ENCODE measurements at places on chromosomes 11 and 22.
A peak's percentile ranks its signal among the peaks of the same experiment; 100 is the strongest.

DNA sequence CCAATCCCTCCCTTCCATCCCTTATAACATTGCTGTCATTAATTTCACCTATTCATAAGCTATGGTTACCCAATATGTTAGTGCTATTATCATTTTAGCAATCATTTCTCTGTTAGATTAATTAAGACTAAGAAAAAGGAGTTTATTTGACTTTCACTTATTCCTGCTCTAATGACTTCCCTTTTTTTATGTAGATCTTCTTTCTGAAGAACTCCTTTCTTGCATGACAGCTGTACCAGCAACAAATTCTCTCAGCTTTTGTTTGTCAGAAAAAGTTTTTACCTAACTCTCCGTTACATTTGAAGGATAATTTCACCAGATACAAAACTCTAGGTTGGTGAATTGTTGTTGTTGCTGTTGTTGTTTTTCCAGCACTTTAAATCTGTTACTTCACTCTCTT lies 28.6 kb upstream of the OR8B8 start:
- no peak for DNase-seq

DNA sequence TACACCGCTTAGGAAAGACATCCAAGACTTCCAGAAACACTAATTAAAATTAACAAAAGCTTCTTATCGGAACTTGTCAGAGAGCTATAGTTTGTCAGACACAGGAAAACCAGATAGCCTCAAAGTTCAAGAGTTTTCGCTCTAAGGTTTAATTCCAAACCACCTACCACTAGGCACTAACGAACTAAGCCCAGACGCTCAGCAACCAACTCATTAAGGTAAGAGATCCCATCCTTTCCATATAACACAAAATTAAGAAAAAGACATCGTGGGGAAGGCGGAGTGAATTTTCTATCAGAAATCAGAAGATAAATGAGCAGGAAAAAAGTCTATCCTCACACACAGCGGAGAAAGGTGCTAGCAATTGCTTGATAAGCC lies 382 bp downstream of the IMMP1L start:
- DNase-seq: no peak

DNA sequence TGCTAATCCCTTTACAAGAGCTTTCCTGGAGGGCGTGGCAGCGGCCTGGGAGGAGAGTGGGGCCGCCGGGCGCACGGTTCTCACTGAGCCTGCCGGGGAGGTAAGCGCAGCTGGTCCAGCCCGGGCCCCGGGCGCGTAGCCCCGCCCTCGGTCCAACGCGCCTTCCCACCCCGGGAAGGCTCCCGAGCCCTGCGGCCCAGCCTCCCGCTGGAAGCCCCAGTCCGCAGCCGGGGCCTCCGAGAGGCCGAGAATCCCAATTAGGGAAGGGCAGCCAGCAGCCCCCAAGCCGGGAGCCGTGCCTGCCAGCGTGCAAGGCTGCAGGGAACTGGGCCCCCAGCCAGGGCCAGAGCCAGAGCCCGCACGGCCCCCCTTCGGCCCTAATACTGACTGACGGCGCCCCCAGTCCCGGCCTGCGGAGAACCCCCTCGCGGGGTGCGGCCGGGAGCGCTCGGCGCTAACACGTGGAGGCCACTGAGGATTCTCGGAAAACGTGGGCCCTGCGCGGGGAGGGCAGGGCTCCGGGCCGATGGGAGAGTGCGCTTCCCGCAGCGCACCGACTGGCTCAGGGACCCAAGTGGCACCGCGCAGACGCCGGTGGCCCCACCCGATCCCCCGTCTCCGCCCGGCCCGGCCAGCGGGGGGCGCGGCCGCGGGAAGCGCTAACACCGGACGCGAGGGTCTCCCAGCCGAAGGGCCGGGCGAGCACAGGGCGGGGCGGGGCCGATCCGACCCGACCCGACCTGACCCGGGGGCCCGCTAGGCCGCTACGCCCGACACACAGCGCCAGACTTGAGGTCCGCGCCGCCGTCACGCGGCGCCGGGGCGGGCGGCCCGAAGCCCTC lies 5.7 kb downstream of the ZFTA start:
- no peak for DNase-seq

DNA sequence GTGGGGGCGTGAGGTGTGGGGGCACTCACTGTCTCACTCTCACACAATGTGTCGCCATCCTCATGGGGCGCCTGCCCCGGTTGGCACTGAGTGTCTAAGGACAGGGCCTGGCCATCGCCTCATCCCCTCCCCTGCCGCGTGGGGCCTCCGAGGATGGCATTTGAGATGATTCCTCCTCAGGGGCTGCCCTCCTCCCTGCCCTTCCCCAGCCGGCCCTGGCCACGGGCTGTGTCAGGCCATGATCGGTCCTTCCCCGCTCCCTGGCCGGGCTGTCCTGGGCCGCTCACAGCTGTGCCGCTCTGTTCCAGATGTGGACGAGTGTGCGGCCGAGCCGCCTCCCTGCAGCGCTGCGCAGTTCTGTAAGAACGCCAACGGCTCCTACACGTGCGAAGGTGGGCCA lies 4.5 kb downstream of the CRELD2 start:
- DNase-seq: no peak

DNA sequence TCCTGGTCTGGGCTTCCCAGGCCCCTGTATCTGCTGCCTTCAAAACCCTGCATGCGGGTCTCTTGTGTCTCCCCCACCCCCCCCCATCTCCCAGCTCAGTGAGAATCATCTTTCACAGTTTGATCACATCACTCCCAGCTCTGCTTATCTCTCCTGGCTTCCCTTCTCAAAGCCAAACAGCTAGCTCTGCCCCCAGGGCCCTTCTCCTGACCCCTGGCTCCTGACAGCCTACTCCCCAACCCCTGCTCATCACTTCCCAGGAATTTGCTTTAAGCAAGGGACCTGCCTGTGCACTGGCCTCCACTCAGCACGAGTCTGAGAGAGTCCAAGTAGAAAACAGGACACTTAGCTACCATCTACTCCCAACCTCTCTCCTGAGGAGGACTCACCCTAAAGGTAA lies 342.7 kb downstream of the TENM4 start:
- no peak for DNase-seq

DNA sequence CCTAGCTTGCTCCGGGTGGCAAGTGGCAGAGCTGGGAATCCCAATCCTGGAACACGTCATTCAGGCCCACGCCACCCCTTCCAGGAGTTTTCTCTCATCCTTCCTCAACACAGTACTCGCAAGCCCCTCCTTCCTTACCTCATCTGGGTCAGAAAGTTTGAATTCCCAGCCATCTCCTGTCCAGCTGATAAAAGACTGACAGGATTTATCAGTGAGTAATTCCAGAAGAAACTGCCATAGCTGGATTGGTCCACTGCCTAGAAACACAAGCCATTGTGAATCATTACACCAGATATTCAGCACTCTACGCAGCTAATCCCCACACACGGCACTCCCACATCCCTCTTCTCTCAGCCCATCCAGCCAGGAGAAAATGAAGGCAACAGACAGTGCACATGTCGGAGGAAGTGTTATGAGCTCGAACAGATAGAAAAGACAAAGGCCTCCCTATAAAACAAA lies 124.0 kb downstream of the ETS1 start:
- DNase-seq: no peak

DNA sequence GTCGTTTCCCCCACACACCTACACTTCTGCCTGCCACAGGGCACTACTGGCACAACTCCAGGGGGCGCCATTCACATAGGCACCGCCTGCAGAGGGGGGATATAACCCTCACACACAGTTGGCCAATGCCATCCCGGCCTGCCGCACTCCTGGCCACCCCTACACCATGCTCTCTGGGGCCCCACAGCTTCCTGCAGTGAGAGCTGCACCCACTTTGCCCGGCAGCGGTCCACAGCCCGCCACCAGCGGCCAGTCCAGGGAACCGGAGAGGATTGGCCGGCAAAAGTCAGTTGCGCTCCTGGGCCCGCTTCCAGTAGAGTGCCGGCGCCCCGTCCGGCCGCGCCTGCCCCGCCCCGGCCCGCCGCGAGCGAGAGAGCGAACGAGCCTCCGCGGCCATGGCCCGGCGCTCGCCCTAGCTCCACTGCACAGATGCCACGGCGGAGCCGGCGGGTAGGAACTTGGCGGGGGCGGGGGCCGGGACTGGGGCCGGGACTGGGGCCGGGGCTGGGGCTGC lies 25.6 kb upstream of the SUSD2 start:
- peak; percentile 43 for DNase-seq

GRCh38 chr22:50275181-50276055 lies 5.2 kb upstream of the MAPK11 start:
- no peak for DNase-seq

DNA sequence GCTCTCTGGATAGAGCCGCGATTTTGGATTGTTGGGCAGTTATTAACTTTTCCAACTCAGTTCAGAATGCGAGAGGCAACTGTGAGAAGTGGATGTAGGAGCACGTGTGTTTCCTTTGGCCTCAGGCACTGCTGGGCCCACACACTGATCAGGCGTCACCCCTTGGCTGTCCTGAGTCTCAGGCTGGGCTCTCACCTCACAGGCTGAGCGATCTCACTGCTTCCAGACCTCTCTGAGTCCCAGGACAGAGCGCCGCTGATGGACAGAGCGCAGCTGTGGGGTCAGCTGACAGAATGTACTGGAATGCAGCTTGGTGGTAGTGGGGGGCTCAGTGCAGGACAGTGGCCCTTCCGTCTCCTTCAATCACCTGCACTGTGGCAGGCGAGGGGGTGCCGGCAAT lies 516.2 kb downstream of the TBC1D22A start:
- no peak for DNase-seq

- no peak for DNase-seq
Observed at GRCh38 chr11:64100782-64101353, 65.0 kb downstream of the MACROD1 start.

GRCh38 chr11:39860931-39861330 lies 1598.5 kb downstream of the LRRC4C start:
- no peak for DNase-seq

GRCh38 chr22:17964643-17965042 lies 59.7 kb downstream of the MICAL3 start:
- DNase-seq: no peak
